ENCODE measurements at places on chromosomes 12 and 14. TPM values are rescaled to one million over a fixed set of nuclear protein-coding genes. Genes with fewer than 3 reads are reported as not detected.

The PRR4 gene
- polyA plus RNA-seq: 22.1 TPM

The MMP19 gene
- not detected for polyA plus RNA-seq

The SCNN1A gene
- not detected for polyA plus RNA-seq

The ADGRD1 gene
- polyA plus RNA-seq: 15.4 TPM

The PLA2G1B gene
- polyA plus RNA-seq: not detected

All from Purkinje cell (primary cell).